AML-193 (cell line): ENCODE measurements at places on chromosomes 12 and 14.

DNA sequence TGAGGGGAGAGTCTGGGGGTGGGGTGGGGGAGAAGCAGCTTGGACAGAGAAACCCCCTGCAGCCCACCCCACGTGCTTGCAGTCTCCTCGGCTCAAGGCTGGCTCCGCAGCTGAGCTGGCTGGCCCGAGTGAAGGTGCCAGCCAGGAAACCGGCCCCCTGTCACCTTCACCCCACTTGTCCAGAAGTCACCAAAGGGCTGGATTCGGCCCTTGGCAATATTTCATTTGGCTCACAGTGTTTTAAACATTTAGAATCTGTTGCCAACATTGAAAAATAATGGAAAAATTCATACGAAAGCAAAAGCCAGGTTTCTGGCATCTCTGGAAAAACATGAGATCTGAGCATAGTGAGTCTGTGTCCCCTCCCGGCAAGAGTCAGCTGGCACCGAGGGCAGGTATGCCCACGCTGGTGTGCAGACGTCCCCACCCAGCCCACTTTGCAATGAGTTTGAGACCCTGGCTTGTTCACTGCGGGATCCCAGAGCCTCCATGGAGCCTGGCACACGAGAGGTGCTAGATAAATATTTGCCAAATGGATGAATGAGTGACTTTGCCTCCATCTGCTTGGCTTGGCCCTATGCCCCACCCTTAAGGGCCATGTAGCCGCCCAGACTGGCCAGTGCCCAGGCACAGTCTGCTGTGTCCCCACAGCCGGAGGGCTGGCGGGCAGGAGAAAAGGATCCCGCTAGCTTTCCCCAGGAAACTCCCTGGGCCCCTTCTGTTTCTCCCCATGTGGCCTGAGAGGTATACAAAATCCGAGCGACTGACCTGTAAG, 18.2 kb downstream of the MSI1 start:
- no peak for DNase-seq

GRCh38 chr14:41817626-41818025, 210.9 kb downstream of the LRFN5 start:
- DNase-seq = no peak

- DNase-seq = no peak
These were observed 43.7 kb downstream of the TRHDE start for GRCh38 chr12:72315858-72316257.

DNA sequence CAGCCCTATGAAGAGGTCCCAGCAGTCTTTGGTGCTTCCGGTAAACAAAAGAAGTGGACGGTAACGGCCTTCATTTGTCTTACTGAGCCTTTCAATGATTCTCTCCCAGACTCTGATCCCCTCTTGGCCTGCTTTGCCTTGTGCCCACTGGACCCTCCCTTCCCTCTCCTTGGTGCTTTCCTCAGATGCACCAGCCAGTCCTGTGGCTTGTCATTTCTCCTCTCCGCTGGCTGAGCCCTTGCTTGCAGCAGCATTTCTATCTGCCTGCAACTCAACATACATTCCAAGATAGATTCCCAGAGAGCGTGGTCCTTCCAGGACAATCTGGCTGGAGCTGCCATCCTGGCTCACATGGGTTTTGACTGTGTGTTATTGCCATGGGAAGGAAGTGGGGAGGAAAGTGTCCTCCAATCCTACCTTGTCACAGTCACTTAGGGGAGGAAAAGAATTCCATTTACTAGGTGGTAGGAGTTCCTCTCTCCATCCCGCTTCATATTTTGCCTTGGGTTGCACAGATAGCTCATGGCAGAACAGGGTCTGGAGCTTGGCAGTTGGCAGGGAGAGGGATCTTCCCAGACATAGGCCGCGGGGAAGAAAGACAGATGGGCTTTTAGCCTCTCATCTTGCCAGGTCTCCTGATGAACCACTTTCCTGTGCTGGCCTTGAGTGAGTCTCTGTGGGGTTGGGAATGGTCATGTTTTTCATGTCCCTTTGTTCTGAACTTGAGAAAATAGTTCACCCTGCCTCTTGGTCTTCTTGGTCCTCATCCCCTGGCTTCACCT, 92.8 kb upstream of the KCNA1 start:
- no peak for DNase-seq

- DNase-seq = no peak
These were observed 2.6 kb upstream of the ACOT4 start for GRCh38 chr14:73589116-73589515.

GRCh38 chr12:50520416-50521207, 15.8 kb downstream of the DIP2B start:
- no peak for DNase-seq

DNA sequence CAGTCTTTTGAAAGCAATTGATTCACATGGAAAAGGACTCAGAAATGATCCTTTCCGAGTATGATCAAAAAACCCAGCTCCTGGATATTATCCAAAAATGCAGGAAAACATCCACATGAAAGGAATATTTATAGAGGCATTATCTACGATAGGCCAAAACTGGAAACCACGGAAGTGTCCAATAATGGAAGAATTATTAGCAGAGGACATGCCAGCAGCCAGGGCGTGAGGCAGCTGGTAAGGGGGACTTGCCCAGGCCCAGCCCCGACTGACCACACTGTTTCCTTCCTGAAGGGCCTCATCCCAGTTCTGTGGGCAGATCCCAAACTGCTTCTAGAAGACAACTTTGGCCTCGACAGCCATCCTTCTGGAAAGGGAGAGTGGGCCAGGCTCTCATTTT, 20.5 kb downstream of the ACTN1 start:
- DNase-seq = no peak

- peak; percentile 52 for DNase-seq
These were observed 3.7 kb downstream of the TMEM253 start for GRCh38 chr14:21104448-21105060.

GRCh38 chr12:21677622-21678277, 20.1 kb upstream of the LDHB start:
- DNase-seq = no peak

GRCh38 chr12:65466911-65467310, 188.4 kb downstream of the MSRB3 start:
- DNase-seq = no peak

GRCh38 chr14:45766247-45766646, 513.2 kb upstream of the MIS18BP1 start:
- no peak for DNase-seq

GRCh38 chr12:66048218-66048834, 82.2 kb downstream of the LLPH start:
- DNase-seq = no peak
